ENCODE measurements at places on chromosomes 5 and 9.

DNA sequence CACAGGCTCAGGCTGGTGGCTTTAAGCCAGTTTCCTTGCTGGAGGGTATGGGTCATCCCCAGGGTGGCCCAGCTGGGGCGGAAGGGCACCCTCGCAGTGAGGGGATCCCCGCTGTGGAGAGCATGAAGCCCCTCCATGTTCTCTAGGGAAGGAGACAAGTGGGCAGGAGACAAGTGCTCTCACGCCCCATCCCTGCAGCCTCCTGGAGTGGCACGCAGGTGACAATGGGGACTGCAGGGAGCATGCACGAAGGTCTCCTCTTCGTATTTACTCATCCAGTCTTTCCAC, 83.3 kb downstream of the GTF3C4 start:
- H3K27ac ChIP-seq, result no peak overlapping the region

GRCh38 chr5:39107350-39107749, 33.2 kb upstream of the RICTOR start:
- peaks cover 74% of the 10 kb centered on the region for H3K36me3 ChIP-seq
- H3K4me3 ChIP-seq, result no peak overlapping the region
- H3K27me3 ChIP-seq, result no peaks in the 10 kb centered on the region
- no peak overlapping the region for H3K27ac ChIP-seq
- no peaks in the 10 kb centered on the region for H3K4me1 ChIP-seq

GRCh38 chr5:107365320-107366109, 305.2 kb downstream of the EFNA5 start:
- no peaks in the 10 kb centered on the region for H3K27me3 ChIP-seq
- peak overlapping the region; percentile 74 for H3K27ac ChIP-seq
- peaks cover 11% of the 10 kb centered on the region for H3K4me1 ChIP-seq
- H3K36me3 ChIP-seq, result no peaks in the 10 kb centered on the region
- DNase-seq, result peak; percentile 45

- no peaks in the 10 kb centered on the region for H3K36me3 ChIP-seq
- peak overlapping the region; percentile 73 for H3K4me3 ChIP-seq
- H3K4me1 ChIP-seq, result peaks cover 33% of the 10 kb centered on the region
- no peak overlapping the region for H3K27ac ChIP-seq
- H3K27me3 ChIP-seq, result peaks cover 29% of the 10 kb centered on the region
Observed at GRCh38 chr5:140112685-140113179, 1.2 kb upstream of the PURA start.

DNA sequence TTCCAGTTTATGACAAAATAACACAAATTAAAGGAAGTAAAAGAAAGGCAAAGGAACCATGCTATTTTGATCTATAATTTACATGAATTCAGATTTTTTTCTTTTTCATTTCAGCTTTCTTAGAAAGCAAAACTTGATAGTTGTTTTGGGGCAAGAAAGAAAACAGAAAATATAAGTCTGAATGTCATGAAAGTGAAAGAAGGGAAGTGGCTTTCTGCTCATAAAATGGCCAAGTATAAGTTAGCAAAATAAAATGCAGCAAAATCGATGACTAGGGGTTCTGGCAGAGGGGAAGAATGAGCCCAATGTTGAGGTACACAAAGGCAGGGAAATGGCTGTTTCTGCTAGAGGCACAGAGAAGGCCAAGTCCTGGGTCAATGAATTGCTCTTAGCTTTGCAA, 3.0 kb upstream of the IFNW1 start:
- no peak overlapping the region for H3K4me3 ChIP-seq
- H3K4me1 ChIP-seq, result peaks cover 9% of the 10 kb centered on the region

- H3K4me3 ChIP-seq, result no peak overlapping the region
- no peak for DNase-seq
- H3K4me1 ChIP-seq, result no peaks in the 10 kb centered on the region
- H3K36me3 ChIP-seq, result no peaks in the 10 kb centered on the region
- H3K27ac ChIP-seq, result no peak overlapping the region
- H3K27me3 ChIP-seq, result no peaks in the 10 kb centered on the region
Observed at GRCh38 chr5:52648726-52649125, 139.0 kb upstream of the ITGA1 start.

DNA sequence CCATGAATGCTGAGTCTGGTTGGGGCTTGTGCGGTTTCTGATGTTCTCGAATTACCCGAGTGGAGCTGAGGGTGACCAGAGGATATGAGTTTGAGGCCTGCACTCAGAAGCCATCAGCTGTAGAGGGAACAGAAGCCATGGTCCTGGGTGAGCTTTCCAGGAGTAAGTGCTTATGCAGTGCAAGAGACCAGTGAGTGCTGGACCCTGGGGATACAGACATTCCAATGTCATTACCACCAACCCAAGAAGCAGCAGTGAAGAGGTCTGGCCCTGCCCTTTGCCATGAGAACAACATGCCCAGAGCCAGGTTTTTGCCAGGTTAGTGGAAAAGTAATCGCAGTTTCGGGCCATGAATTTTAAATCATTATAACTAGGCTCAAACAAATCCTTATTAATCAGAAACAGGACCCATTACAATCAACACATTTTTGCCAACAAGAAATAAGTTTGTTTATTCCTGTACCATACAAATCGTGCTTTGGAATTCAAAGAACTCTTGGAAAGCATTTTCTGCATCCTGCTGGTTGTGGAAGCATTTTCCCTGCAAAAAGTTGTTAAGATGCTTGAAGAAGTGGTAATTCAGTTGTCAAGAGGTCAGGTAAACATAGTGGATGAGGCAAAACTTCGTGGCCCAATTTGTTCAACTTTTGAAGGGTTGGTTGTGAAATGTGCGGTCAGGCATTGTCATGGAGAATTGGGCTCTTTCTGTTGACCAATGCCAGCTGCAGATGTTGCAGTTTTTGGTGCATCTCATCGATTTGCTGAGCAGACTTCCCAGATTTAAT, 154.6 kb downstream of the SYK start:
- H3K27me3 ChIP-seq, result no peaks in the 10 kb centered on the region
- DNase-seq, result no peak
- H3K27ac ChIP-seq, result no peak overlapping the region
- H3K4me1 ChIP-seq, result no peaks in the 10 kb centered on the region
- no peaks in the 10 kb centered on the region for H3K36me3 ChIP-seq

DNA sequence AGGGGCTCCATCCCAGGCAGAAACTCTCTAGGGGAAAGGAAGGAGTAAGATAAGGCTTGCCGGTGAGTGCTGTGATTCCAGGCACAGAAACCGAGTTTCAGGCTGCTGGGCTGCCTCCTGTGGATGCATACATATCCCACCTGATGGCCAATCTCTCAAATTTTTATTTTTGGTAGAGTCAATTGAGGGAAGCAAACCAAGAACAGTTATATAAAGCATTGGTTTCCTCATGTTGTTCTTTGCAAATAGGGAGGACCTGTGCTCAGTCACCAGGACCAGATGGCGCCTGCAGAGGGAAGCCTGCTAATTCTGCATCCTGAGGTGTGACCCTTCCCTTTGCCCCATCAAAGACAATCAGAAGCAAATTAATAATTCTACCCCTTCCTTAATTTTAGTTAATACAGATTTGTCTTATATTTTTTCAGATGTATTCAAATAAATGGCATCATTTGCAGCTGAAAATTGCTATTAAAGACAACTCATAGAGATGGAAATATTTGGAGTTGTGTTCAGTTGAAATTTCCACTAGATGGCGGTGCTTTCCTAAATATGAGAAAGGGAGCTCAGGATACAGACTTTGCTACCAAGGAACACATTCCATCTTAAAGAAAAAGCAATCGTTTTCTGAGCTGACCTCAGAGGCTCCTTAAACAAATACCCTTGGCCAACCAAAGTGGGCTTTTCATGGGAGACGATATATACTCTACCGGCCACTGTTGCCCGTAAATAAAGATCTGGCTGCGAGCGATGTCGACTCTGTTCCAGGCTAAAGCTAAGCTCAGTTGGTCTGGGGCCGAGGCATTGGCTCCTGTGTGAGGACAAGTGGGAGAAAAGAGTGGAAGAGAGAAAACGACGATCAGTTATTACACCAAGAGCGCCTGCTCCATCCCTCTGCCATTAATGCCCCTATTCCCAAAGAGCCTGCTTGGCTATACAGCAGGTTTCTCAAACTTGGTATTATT, 225.7 kb upstream of the KLF9 start:
- no peak overlapping the region for H3K4me3 ChIP-seq
- H3K27ac ChIP-seq, result no peak overlapping the region
- no peaks in the 10 kb centered on the region for H3K36me3 ChIP-seq
- H3K27me3 ChIP-seq, result no peaks in the 10 kb centered on the region
- DNase-seq, result no peak

GRCh38 chr5:116273448-116274242, 188.8 kb downstream of the COMMD10 start:
- H3K4me1 ChIP-seq, result no peaks in the 10 kb centered on the region
- H3K36me3 ChIP-seq, result no peaks in the 10 kb centered on the region
- H3K27me3 ChIP-seq, result no peaks in the 10 kb centered on the region
- H3K4me3 ChIP-seq, result no peak overlapping the region

DNA sequence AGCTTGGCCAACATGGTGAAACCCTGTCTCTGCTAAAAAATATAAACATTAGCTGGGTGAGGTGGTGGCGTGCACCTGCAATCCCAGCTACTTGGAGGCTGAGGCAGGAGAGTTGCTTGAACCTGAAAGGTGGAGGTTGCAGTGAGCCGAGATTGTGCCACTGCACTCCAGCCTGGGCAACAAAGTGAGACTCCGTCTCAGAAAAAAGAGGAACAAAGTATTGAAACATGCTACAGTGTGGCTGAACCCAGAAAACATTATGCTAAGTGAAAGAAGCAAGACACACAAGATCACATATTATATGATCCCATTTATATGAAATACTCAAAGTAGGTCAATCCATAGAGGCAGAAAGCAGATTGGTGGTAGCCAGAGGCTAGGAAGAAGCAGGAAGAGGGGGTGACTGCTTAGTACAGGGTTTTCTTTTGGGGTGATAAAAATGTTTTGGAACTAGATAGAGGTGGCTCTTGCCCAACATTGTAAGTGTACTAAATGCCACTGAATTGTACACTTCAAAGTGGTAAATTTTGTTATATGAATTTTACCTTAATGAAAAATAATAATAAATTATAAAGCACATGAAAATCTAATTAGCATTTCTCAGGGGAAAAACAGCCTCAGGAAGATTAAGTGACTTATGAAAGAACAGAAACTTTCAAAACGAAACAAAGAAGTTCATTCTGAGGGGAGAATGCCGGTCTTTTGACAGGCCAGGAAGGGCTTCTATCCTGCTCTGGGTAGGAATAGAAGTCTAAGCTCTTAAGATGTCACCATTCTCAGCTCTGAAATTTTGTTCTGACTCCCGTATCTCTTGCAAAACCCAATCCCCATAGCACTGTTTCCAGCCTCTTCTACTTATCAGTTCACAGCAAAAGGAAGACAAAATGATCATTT, 161.1 kb upstream of the TBCA start:
- H3K27me3 ChIP-seq, result peaks cover 3% of the 10 kb centered on the region
- H3K36me3 ChIP-seq, result no peaks in the 10 kb centered on the region
- H3K27ac ChIP-seq, result no peak overlapping the region
- no peaks in the 10 kb centered on the region for H3K4me1 ChIP-seq

DNA sequence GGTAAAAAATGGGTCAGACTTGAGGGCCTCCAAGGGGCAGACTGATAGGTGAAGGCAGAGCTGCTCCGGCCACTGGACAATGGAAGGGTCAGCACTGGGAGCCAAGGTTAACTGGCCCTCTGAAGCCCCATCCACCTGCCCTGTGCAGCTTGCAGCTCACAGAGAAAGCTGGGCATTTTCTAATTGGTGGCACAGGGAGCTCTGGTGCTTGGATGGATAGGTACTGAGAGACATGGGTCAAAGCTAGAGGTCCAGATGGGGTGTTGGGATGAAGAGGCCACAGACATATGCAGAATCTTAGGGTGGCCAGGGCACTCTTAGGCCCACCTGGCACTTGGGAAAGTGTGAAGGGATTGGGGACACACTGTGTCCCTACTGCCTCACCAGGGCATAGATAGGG, 29.5 kb upstream of the SARDH start:
- H3K4me3 ChIP-seq, result no peak overlapping the region
- DNase-seq, result no peak
- H3K27me3 ChIP-seq, result no peaks in the 10 kb centered on the region
- H3K36me3 ChIP-seq, result peaks cover 2% of the 10 kb centered on the region
- no peaks in the 10 kb centered on the region for H3K4me1 ChIP-seq

DNA sequence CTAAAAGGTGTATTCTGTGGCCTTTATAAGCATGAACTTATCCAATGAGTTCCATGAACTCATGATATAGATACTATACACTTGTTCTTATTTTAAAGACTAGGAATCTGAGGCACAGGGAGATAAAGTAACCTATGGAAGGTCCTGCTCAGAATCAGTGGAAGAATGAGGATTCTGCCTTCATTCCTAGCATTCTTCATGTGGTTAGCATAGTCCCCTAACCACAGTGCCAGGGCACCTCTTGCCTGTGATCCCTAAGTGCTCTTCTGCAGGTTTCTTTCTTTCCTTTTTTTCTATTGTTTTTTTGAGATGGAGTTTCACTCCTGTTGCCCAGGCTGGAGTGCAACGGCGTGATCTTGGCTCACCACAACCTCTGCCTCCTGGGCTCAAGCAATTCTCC, 174.1 kb downstream of the C9orf152 start:
- H3K27ac ChIP-seq, result no peak overlapping the region
- DNase-seq, result no peak
- H3K27me3 ChIP-seq, result no peaks in the 10 kb centered on the region
- no peak overlapping the region for H3K4me3 ChIP-seq
- no peaks in the 10 kb centered on the region for H3K4me1 ChIP-seq
- no peaks in the 10 kb centered on the region for H3K36me3 ChIP-seq

GRCh38 chr5:15606197-15606596, 106.2 kb downstream of the FBXL7 start:
- no peak overlapping the region for H3K4me3 ChIP-seq
- H3K4me1 ChIP-seq, result no peaks in the 10 kb centered on the region
- no peak overlapping the region for H3K27ac ChIP-seq
- no peak for DNase-seq
- no peaks in the 10 kb centered on the region for H3K36me3 ChIP-seq

DNA sequence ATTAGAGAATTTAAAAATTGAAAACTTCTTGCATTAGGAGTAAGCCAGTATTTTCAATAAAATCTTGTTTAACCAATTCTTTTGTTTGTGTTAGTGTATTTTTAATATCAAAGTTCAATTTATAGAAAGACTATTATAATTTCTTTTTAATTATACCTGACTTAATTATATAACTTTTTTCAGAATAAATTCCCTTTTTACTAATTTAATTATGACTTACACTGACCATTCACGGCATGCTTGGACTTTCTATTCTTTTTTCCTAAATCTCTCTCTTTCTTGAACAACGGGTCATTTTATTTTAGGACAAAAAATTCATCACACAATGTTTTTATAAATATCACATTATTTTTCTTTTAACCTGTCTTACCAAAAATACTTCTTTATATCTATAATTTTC, 555.3 kb upstream of the PTGER4 start:
- H3K27ac ChIP-seq, result no peak overlapping the region
- no peaks in the 10 kb centered on the region for H3K36me3 ChIP-seq
- no peak for DNase-seq
- peaks cover 2% of the 10 kb centered on the region for H3K27me3 ChIP-seq
- no peaks in the 10 kb centered on the region for H3K4me1 ChIP-seq

- no peak for DNase-seq
- no peaks in the 10 kb centered on the region for H3K4me1 ChIP-seq
- no peak overlapping the region for H3K4me3 ChIP-seq
- H3K27me3 ChIP-seq, result no peaks in the 10 kb centered on the region
- H3K27ac ChIP-seq, result no peak overlapping the region
Observed at GRCh38 chr5:54721951-54722654, 204.5 kb downstream of the SNX18 start.

GRCh38 chr9:35490910-35491465, 1.1 kb downstream of the RUSC2 start:
- DNase-seq, result no peak
- H3K4me1 ChIP-seq, result peaks cover 24% of the 10 kb centered on the region
- peak overlapping the region; percentile 38 for H3K4me3 ChIP-seq
- H3K36me3 ChIP-seq, result no peaks in the 10 kb centered on the region
- H3K27me3 ChIP-seq, result peaks cover 2% of the 10 kb centered on the region
